ENCODE measurements at places on chromosomes 5 and 9.

DNA sequence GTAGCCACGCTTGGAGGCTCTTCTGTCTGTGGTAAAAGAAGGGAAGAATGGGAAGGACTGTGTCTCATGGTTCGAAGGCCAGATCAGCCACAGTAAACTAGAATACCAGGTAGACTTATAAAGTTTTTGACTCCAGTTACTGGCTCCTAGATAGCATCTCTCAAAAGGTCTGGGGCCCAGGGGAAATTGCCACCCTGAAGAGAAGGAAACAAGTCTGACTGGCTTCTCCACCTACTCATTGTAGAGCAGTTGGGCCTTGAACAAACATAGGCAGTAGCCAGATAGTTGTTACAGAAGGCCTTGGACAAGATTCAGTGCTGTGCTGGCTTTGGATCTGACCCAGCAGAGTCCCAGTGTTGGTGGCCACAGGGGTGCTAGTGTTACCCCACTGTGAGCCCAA lies 890.4 kb downstream of the EFNA5 start:
- no peak for DNase-seq

- no peak for DNase-seq
Measured at GRCh38 chr5:155792873-155793272, 534.1 kb upstream of the SGCD start.

- DNase-seq, result no peak
Measured at GRCh38 chr9:36158917-36159316, 10.3 kb upstream of the CCIN start.

- peak; percentile 10 for DNase-seq
Measured at GRCh38 chr9:69168709-69169217, 5.3 kb upstream of the TJP2 start.
